CD8-positive, alpha-beta memory T cell (primary cell): ENCODE measurements at places on chromosomes 12 and 14. TPM values are rescaled to one million over a fixed set of nuclear protein-coding genes. Genes with fewer than 3 reads are reported as not detected.

The OVCH1 gene
- not detected for total RNA-seq

DNA sequence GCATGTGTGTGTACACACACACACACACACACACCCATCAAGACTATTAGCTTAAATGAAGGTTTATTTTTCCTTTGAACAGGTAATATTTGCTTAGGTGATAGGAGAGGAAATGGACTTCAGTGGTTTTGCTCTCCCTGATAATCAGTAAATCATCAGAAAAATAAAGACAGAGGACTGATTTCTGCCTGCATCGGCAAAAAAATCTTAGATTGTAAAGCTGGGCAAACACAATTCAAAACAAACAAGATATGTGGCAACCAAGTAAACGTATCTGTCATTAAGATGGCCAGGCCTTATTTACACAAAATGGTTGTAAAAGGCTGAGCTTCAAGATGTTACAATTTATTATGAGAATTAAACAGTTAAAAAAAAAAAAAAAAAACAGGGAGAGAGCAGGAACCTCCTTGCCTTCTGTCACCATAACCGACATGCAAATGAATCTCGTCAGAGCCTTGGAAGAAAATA, 31.3 kb downstream of the PRKD1 start:
- DNase-seq: no peak

DNA sequence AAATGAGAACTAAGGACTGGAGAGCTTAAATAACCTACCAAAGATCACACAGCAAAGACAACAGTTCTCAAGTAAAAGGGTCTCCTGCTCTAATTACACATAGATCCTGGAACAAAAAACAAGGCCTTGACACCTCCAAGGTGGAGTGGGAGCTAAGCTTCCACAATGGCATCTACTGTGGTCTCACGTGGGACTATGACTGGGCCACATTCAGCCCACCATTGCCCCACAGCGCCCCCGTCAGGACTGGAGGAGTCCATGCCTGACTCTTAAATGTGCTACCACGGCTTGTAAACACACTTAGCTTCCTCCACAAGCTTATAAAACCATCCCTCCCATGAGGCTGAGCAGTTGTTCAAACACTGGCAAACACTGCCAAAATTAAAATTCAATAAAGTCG, 88.5 kb downstream of the GCH1 start:
- no peak for DNase-seq

DNA sequence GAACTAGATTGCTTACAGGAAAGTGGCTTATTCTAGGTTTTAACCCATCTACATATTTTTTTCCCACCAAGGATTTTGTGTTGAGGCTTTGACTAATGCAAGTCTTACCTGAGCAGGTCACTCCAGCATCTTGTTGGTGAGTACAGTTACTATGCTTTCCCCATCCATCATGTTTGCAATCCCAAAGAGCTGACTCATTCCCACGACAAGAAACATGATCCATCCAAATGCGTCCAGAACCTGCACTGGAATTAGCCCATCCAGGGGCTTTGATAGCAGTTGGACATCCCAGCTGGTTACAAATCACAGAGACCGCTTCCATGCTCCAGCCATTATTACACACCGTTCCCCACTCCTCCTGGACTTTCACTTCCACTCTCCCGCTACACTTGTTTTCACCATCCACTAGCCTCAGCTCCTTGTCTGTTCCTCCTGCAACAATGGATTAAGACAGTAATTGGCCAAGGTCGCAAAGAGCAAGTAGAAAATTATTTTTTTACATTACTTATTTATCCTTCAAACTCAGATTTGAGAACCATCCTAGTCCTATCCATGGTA, 2.5 kb downstream of the CD163 start:
- DNase-seq: no peak
